ENCODE measurements at places on chromosomes 5 and 9.

GRCh38 chr5:144468571-144468970, 297.9 kb downstream of the KCTD16 start:
- no peak for DNase-seq

DNA sequence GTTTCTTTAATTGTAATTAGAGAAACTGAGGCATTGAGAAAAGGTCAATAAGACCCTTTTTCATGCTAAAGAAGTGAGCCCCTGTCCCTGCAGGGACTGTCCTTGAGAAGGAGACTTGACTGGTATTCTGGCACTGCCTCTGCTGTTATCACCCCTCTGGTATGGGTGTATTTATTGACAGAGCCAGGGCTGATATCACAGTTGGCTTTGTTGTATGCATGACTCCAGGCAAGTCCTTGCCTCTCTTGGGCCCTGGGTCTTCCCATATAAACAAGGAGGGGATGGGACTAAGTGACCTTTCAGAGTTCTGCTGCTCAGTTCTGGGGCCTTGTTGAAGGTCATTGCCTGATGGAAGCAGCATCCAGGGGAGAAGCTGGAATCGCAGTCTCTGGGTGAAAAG, 71.8 kb upstream of the PPARGC1B start:
- no peak for DNase-seq

GRCh38 chr5:32099486-32100035, 74.6 kb downstream of the GOLPH3 start:
- DNase-seq = no peak

DNA sequence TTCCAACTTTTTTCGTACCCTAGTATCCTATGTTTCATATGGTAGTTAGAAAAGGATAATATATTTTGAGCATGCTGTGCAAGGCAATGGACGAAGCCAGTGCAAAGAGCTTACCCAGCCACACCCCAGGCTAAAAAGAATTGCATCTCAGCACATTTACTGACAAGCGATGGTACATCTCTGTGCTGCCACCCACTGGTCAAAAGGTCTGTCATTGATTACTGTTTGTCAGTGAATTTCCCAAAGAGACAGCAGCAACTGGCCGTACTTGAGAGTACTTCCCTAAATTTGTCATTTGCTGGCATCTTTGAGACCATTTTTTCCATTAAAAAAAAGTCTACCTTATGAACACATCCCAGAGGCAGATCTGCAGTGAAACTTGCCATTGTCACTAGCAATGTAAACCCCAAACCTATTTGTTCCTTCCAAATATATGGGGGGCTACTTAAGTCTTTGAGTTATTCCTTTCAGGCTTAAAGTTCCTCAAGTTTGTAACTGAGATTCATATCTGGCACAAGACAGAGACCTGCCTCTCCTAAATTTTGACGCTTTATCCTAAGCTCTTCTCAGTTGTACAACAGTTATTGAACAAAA, 184.3 kb downstream of the CTNND2 start:
- DNase-seq = no peak

DNA sequence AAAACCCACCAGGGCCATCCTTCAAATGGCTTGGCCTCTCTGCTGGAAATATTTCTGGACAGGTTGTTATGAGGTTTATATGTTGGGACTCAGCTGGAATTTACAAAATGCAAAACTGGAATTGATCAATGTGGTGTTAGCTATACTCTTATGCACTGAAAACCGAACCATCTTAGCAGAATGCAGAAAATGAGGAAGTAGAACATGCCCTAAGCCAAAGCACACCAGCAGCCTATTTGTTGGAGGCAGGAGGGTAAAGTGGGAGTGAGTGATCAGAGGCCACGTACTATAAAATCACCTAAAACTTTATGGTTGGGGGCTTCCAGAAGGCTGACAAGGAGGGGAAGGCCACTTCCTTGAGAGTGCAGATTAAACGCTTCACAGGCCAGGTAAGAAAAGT, 63.6 kb upstream of the C5orf63 start:
- no peak for DNase-seq

DNA sequence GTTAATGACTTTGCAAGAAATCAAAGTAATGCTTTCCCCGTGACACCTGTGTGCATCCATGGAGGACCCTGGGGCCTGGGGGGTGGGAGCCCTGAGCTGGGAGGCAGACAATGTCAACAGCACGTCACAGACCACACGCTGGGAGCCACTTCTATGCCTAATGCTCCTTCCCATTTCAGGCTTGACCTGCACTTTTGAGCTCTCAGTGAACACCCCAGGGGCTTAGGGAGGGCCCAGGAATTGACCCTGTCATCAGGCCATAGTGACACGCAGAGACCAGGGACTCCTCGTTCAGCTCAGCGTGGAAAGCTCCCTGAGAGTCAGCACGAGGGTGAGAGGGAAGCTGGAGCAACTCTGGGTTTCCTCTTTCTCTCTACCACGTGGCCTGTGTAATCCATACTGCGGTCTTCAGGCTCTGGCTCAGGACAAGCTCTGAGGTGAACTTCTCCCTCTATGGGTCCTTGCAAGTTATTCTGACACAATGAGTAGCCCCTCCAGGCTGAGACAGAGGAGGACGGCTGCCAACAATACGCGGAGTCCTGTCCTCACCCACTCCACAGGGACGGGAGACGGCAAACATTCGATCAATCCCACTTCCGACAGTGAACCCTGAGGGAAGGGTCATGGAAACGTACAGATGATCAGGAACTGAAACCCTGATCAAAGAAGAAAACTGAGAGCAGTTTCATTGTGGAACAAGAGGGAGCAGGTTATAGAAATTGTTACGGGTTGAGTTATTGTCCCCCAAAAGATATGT, 130.8 kb upstream of the IRX4 start:
- DNase-seq = no peak

- no peak for DNase-seq
These were observed 539.9 kb downstream of the BRINP1 start for GRCh38 chr9:118829334-118829733.

DNA sequence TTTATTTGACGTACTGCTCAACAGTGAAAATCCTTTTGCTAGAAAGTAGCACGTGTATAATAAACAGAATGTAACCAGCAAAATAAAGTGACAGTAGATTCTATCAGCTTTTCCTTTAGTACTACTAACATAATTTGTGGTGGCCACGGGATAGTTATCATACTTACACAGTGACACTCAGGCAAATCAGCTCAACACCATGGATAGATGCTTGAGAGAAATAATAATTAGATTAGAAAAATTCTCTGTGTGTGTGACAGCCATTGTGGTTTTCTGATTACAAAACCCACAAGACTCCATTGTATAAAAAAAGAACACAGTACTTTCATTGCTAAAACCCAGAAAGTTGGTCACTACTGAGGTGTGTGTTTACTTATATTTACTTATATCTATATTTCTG, 101.1 kb downstream of the MUSK start:
- DNase-seq = no peak
